Left lung (tissue), 14 donors: ENCODE measurements at places on chromosomes 5 and 9. TPM values are rescaled to one million over a fixed set of nuclear protein-coding genes. Genes with fewer than 3 reads are reported as not detected.

PTGER4 gene
- 17.1 TPM for total RNA-seq

GRCh38 chr5:151612689-151613427, 21.7 kb upstream of the FAT2 start:
- H3K27me3 ChIP-seq: no peaks in the 10 kb centered on the region
- DNase-seq: no peak
- H3K36me3 ChIP-seq: no peaks in the 10 kb centered on the region
- no peak overlapping the region for H3K27ac ChIP-seq

DNA sequence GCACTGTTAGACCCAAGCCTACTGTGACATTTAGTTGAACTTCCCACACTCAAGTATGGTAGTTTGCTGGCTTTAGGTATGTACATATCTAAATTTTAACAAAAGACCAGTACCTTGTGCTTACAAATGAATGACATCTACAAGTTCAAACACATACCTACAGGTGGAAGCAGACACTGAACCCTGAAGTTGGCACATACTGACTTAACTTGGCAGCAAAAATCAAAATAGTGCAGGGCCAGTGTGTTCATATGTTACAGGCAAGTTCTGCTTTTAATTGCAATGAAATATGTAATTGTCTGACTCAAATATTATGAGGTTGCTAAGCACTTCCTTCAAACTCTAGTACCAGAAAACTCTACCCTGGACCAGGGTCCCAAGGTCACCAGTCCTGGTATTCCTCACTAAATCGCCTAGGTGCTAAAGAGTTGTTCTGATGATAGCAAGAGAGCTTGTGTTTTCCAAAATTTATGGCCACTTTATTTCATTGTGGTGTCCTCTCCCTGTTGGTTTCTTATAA, 77.4 kb downstream of the MEGF10 start:
- no peaks in the 10 kb centered on the region for H3K36me3 ChIP-seq
- H3K4me1 ChIP-seq: no peaks in the 10 kb centered on the region
- H3K27me3 ChIP-seq: no peaks in the 10 kb centered on the region
- DNase-seq: no peak
- H3K27ac ChIP-seq: no peak overlapping the region

GRCh38 chr5:154273028-154273617, 82.6 kb downstream of the GALNT10 start:
- H3K27me3 ChIP-seq: no peaks in the 10 kb centered on the region
- H3K36me3 ChIP-seq: no peaks in the 10 kb centered on the region
- peaks cover 28% of the 10 kb centered on the region for H3K4me1 ChIP-seq
- peak; percentile 83 for DNase-seq
- H3K4me3 ChIP-seq: no peak overlapping the region
